ENCODE measurements at places on chromosomes 1 and 21.

DNA sequence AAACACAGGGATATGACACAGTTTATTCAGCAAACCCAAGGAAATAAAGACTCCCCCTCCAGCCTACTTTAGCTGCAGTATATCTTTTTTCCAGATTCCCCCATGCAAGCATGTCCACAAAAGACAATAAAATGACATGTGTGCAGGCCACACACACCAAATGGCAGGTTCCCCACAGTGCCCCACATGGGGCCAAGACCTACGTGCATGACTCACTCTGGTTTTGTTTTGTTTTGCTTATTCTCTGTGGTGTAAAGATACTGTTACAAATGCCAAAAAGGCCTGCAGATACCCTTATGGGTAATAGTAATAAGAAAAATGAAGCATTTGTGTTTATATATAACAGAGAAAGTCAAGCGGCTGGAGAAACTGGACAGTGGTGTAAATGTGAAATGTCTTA is 71.6 kb downstream of the RD3 start:
- no peak for DNase-seq

GRCh38 chr1:226630592-226630991 is 82.0 kb downstream of the STUM start:
- DNase-seq, result no peak

DNA sequence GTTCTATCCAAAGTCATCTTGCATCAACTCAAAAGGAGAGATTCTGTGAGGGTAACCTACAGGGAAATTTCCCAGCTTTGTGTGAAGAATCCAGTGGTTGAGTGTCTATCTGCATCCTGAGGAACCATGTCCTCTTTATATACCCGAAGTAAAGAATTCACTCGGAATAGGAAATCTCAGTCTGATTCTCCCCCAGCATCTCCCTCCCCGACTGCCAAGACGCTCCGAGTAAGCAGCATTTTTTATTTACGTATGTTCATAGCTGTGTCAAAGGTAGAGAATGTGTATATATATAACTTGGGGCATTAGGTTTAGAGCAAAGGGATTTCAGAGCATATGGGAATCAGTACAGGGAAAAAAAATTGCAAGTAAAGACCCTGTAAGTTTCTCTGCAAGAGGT is 170.2 kb downstream of the SYT2 start:
- no peak for DNase-seq

- no peak for DNase-seq
These were observed 126.0 kb downstream of the AK5 start for GRCh38 chr1:77407738-77408375.

- DNase-seq, result no peak
These were observed 37.2 kb downstream of the MRAP start for GRCh38 chr21:32335601-32336575.

DNA sequence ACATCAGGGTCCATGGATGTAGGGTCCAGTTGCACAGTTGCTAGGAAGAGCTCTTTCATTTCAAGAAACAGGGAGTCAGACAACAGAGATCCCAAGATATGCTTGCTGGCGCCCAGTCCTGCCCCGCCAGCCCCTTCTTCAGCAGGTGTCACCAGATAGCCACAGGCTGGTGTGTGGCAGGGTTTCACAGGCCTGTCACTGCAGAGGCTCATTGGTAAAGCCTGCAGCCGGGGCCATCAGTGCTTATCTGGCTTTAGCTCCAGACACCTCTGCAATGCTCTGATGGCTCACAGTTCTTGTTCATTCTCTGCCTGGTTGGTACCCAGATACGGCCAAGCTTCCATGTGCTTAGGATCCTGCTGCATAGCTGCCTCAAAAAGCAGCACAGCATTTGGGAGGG is 12.4 kb upstream of the ZNF124 start:
- DNase-seq, result no peak

GRCh38 chr1:183296782-183297181 is 110.7 kb downstream of the LAMC2 start:
- DNase-seq, result no peak

- no peak for DNase-seq
These were observed 30.2 kb upstream of the OTUD3 start for GRCh38 chr1:19852036-19852435.

DNA sequence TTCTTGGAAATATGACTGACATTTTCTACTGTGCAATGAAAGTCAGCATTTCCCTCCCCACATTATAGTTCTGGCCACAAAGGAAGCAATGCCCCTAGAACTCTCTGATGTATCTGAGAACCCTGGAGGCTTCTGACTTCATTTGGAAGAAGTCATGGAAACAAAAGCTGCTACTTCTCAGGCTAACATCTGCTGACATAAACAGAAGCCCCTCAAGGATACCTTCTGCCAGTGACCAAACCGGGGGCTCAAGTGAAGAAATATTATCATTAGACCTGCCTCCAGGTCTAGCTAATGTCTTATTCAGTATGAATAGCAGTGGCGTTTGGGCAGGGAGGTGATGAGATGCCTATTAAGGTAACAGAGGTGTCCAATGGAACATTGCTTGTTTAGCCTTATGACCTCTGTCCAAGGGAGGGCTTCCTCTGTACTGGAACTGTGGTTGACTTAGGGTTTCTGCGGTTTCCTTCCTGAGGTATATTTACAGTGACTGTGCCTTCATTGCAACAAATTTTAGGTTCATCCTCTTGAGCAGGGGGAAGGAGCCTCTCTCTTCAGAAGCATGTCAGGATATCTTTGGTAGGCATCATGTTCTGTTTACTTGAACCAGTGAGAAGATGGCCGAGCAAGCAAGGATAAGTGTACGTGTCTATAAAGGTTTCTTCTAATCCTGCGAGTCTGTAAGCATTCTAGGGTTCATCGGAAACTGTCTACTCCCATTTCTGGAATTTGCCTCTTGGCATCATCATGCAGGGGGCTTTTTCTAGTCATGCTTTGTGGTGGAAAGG is 161.7 kb downstream of the PBX1 start:
- DNase-seq, result no peak

DNA sequence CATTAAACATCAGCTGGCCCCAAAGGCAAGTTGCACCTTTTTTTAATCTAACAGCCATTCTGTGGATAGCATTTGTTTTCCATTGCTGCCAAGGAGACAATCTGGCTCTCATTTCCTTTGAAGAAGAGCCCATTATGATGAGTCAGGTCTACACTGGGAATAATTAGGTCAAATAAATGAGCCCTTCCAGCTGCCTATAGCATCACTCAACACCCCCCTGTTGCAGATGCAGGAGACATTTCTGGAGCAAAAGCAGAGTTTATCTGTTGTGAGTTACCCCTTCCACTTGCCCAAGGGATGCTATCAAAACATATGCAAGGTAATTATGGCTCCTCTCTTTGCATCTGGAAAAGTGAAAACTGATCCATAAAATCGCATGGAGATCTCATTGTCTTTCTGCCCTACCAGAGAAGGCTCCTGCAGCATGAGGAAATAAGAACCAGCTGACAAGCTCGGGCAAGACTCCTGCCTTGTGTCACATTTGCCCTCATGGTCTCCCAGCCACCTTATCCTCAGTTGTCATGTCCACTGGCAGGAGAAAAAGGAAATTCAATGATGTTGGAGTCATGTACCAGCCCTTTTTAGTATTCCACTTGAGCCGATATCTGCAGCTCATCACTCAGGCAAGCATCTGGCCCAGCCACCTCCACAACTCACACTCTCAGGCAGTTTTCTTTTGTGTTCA is 135.9 kb downstream of the SLC30A10 start:
- no peak for DNase-seq

DNA sequence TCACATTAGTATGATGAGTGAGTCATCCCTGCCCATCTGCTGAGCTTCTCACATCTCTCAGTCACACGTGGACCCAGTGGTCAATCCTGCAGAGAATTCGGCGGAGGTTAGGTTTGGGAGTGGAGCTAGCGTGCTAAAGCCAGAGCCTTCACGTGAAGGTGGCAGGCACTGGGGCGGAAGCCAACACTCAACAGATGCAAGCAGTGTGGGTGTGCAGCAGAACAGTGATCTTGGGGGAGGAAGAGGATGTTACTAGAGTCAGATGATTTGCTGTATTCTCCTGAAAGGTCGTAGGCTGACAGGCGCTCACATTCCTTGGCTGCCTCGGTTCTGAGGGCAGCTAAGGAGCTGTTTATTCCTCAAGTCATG is 6.7 kb downstream of the C1orf115 start:
- no peak for DNase-seq

DNA sequence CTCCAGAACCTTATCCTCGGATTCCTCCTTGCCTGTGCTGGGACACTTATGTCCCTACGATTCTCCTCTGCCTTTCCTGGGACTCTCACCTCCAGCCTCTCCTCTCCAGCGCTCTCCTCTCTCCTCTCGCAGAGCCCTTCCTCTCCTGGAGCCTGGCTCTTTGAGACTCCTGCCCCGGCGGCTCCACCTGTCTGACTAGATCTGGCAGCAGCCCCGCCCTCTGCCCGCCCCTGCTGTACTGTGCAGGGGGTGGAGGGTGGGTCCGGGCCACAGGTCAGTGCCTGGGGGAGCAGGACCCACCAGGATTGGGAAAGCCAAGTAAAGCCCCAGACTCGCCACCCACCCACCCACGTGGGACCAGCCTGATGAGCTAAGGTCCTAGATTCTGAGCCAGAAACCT is 1.6 kb downstream of the ELOVL1 start:
- DNase-seq, result no peak

DNA sequence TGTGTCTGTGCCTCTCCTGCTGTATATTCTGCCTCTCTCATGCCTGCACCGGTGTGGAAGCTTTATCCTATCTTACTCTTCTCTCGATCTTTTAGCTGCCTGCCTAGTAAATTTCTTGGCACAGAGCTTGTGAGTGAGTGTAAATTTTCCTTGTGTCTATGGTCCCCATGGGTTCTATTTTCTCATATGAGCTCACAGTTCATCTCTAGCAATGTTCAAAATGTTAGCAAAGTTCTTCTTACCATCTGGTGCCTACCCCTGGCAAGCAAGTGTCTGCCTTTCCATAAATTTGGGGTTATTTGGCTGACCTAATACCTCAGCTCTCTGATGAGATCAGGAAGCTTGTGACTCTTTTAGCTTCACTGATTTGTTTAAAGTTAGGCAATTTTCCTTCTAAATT is 572.1 kb upstream of the BRINP3 start:
- no peak for DNase-seq

DNA sequence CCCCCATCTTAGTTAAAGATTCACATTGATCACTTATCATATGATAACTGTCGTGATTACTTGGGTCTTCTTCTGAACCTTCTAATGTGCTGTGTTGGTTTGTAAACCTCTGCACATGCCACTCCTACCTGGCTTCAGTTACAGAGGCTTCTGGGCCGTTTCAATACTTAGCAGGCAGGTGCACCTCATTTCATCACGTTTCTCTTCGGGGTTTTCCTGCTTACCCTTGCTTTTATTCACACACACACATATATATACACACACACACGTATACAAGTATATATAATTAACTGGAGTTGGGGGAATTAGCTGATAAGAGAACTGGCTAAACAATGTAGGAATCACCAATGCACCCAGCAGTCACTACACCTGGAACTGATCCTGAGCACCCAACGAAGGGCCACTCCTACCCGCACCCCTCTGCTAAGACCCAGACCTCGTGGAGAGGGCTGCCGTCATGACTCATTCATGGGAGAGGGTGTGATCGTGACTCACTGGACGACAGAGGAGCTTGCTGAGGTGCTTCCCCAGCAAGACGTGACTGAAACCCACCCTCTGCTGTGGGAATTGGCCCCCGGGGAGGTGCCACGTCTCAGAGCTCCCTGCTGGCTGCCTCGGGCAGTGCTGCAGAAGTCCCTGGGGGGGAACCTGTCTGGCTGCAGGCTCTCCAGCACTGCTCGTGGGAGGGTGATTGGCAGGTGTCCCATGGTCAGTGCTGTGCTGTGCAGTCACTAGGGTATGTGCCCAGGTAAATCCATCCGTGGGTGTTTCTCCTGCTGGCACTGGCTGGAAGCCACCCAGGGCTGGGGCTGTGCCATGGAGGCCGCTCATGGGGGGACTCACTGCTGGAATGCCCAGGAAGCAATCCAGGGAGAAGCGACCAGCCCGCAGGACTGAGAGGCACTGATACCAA is 166.6 kb downstream of the DYRK1A start:
- DNase-seq, result no peak

DNA sequence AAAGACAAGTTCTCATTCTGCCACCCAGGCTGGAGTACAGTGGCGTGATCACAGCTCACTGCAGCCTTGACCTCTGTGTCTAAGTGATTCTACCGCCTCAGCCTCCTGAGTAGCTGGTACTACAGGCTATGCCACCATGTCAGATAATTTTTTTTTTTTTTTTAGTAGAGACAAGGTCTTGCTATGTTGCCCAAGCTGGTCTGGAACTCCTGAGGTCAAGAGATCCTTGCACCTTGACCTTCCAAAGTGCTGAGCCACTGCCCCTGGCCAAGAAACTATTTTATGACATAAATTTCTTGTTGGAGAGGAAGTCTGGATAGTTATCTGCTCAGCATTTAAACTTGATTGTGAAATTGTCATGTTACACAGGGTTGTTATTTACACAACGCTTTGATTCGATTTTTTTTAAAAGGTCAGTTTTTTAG is 2.1 kb downstream of the SCCPDH start:
- no peak for DNase-seq

GRCh38 chr1:84688463-84689061 is 1.7 kb downstream of the SSX2IP start:
- no peak for DNase-seq

- DNase-seq, result no peak
These were observed 4.6 kb upstream of the PLA2G2D start for GRCh38 chr1:20123722-20124455.

DNA sequence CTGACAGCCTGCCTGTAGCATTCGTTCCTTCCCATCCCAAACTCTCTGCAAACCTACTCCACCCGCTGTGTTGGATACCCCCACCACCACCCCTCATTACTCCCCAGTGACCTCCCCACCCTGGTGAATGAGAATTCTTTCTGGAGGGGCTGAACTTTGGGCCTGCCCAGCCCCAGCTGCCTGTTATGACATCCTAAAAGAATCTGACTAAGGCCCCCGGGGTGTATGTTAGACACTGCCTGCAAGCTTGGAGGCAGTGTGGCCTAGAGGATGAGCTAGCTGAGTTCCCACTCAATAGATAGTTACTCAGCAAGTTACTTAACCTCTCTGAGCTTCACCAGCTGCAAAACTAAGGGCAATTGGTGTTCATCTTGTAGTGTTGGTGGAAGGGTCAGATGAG is 110.2 kb upstream of the FGGY start:
- no peak for DNase-seq

DNA sequence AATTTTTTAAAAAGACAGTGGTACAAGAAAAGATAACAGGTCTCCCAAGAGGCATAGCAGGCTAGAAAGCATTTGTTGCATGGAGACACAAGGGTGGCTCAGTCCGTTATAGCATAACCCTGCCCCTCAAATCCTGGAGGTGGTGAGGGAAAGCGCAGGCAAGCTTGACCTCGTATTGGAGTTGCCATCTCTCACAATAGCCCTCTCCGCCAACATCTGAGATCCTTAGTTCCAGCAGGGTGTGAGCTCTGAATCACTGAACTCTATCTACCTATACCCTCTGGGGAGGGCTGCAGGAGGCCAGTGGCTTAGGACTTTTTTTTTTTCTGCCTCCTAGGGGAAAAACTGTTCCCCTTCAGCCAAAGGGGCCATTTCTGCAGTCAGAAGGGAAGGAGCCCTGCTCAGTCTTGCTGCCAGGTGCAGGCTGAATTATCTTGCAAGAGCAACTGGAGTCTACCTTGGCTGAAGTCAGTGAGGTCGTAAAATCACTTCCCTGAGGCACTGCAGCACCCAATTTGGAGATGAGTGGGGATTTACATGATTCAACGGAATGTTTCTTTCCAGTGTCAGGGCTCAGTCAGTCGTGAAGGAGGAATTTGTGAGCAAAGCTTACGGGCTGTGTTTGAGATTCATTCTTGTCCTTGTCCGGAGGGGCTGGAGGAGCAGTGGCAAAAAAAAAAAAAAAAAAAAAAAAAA is 17.2 kb upstream of the C8A start:
- DNase-seq, result no peak

Measured in stimulated activated CD8-positive, alpha-beta memory T cell treated with anti-CD3 and anti-CD28 coated beads, Interleukin-2, amount 100 ng/mL, for 1 hour (primary cell).